ENCODE measurements at places on chromosomes 2 and 18.

GRCh38 chr18:6132751-6133368, 237.5 kb upstream of the TMEM200C start:
- DNase-seq, result no peak

DNA sequence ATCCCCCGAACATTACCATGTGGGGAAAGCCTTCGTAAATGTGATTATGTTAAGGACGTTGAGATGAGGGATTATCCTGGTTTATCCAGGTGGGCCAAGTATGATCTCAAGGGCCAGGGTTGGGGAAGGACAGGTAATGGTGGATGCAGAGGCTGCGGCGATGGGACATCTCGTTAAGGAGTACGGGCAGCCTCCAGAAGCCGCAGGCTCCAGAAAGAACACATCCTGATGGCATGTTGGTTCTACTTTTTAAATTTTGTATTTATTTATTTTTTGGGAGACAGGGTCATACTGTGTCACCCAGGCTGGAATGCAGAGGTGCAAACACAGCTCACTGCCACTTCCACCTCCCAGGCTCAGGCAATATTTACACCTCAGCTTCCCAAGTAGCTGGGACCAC, 86.2 kb upstream of the RAB6C start:
- DNase-seq, result no peak

GRCh38 chr2:2764739-2765138, 433.7 kb upstream of the MYT1L start:
- no peak for DNase-seq

DNA sequence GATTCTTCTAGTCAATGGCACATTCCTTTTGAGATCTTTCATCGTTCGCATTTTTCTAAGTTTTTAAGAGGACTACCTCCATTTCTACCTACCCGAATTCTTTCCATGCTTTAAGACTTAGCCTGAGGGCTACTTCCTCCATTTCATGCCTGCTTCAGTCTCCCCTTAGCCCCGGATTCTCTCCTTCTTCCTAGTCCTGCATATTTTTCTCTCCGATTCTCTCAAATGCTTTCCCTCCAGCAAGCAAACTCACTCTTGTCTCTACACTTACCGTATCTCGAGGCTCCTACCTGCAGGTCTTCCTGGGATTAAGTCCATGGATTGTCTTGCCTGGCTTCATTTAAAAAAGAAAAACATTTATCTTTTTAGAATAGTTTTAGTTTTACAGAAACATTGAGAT, 354.4 kb downstream of the MYCN start:
- no peak for DNase-seq

DNA sequence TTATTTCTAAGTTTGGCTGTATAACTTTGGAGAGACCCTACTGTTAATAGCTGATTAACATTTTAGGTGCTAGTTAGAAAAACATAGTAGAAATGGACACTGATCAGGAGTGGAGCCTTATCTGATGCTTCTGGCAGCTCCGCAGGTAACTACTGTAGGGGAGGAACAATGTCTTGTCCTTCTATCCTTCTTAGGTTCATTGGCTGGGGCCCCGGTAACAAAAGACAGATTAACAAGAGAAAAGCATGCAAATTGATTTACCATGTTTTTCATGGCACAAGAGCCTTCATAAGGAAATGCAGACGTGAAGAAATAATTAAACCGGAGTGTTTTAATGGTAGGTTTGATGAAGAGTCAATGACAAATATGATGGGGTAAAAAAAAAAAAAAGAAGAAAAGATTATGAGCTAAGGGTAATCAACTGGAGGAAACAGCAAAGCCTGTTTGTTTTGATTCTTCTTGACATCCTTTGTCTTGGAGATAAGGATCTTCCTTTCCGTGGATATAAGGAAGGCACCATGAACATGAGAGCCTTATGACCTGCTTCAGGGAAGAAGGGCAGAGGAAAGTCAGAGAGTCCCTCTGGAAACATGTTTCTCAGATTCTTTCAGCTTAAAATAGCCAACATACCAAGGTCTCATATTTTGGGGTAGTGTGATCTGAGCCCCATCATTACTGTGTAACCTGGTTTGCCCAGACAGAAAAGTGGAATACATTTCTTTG, 62.4 kb upstream of the GCFC2 start:
- DNase-seq, result peak; percentile 9

- DNase-seq, result no peak
Observed at GRCh38 chr2:127356531-127356930, 31.2 kb downstream of the MAP3K2 start.

GRCh38 chr2:236743039-236743920, 173.7 kb downstream of the ACKR3 start:
- DNase-seq, result no peak

GRCh38 chr2:171432969-171433762, 624 bp downstream of the METTL8 start:
- DNase-seq, result no peak

DNA sequence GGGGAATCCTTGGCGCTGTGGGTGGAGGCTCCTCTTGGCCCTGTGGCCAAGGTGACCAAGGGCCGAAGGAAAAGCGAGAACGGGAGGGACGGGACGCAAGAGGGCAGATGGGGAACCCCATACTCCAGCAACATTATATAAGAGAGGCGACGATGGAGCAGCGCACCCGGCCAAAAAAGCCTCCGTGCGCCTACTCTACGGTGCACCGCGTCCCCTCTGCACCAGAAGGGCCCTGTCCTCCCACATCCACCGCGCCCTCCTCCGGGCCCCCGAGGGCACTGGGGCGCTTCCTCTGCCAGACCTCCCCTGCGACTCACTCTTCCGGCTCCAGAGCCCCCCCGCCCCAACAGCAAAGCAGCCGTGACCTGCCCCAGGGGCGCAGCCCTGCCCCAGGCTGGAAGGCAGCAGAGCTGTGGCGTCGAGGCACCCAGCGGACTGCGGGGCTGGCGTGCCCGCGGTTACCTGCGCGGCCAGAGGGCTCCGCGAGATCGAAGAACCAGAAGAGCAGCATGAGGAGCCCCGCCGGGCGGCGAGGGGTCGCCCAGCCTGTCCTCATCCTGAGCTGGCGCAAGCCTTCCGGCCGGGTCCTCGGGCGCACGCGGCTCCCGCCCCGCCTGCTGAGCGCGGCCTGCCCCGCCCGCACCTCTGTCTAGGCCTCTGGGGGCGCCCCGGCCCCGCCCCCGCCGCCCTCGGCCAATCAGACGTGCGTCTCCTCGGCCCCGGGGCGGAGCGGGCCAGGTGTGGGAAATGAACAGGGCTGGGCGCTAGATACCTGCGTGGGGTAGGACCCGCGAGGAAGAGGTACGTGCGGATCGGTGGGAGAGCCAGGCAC, 106.3 kb upstream of the CD302 start:
- peak; percentile 54 for DNase-seq

- no peak for DNase-seq
Observed at GRCh38 chr18:60534538-60534937, 162.0 kb upstream of the MC4R start.
